T-cell (primary cell): ENCODE measurements at places on chromosomes 7 and 10.

DNA sequence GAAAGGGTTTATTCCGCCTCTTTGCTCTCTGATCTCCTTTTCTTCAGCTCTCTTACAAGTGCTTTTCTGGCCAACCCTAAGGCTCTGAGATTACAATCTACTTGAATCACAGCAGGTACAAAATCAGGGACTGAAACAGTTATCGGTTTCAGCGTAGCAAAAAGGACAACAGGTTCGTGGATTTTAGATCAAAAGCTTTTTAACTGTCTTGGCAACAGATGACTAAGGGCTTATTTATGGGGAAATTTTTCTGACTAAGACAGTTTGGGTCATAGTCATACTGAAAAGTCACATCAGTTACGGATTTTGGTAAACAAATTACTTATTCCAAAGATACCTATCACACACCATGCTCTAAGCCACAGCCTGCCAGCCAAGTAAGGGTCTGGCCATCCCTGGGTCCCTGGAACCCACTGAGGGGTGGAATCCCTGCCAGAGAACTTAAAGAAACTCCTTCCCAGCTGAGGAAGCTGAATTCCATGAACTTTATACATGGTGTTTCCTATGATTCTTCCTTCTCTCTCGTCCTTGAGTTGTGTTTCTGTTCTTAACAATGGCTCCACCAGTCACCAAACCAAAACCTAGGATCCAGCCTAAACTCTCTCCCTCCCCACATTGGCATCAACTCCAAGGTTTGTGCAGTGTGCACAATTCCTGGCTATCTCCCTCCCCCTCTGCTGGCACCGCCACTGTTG, 169.3 kb downstream of the FAM107B start:
- H3K4me3 ChIP-seq, result peak overlapping the region; percentile 69
- peaks cover 13% of the 10 kb centered on the region for H3K36me3 ChIP-seq
- DNase-seq, result no peak
- peak overlapping the region; percentile 73 for H3K27ac ChIP-seq

GRCh38 chr10:43682956-43683355, 34.3 kb upstream of the ZNF32 start:
- no peak overlapping the region for H3K27ac ChIP-seq
- no peaks in the 10 kb centered on the region for H3K4me1 ChIP-seq
- H3K36me3 ChIP-seq, result no peaks in the 10 kb centered on the region
- no peak for DNase-seq
- H3K27me3 ChIP-seq, result peaks cover 18% of the 10 kb centered on the region

DNA sequence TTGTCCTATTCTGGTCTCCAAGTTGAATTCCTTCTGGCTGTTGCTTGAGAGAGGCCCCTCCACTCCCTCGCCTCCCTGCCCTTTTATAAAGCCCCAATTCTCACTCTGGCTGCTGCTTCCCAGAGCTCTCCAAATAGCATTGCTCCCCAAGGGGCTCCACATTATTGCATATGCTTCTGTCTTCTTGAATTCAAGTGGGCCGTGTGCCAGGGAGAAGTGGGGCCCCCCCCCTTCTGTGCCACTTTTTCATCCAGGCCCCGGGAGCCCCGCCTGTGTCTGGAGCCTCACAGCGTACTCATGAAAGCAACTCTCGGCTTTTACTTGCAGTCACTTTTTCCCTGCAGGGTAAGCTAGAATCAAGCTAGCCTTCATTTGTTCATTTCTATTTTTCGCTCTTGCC, 265.1 kb downstream of the CCSER2 start:
- H3K4me1 ChIP-seq, result no peaks in the 10 kb centered on the region
- H3K36me3 ChIP-seq, result no peaks in the 10 kb centered on the region
- no peak for DNase-seq
- peaks cover 25% of the 10 kb centered on the region for H3K27me3 ChIP-seq
- H3K27ac ChIP-seq, result no peak overlapping the region
- H3K4me3 ChIP-seq, result no peak overlapping the region

DNA sequence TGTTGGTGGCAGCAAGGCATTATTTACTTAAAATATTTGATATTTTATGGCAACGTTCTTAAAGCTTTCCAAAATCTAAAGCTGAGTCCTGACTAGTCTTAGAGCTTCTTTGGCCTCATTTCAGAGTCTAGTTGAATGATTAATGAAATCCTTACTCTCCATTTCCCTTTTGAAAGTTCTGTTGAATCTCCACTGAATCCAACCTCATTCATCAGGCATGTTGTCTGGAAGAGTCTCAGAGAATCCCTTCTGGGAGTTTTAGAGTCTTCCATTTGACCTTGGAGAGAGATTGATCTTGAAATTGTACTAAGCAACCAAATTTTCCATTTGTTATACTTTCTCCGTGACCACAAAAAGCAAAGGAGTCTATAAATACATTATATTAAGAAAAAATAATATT, 198.5 kb upstream of the TMEM196 start:
- H3K36me3 ChIP-seq, result no peaks in the 10 kb centered on the region
- H3K4me1 ChIP-seq, result no peaks in the 10 kb centered on the region
- no peak overlapping the region for H3K4me3 ChIP-seq
- no peak for DNase-seq
- H3K27me3 ChIP-seq, result no peaks in the 10 kb centered on the region
- no peak overlapping the region for H3K27ac ChIP-seq

DNA sequence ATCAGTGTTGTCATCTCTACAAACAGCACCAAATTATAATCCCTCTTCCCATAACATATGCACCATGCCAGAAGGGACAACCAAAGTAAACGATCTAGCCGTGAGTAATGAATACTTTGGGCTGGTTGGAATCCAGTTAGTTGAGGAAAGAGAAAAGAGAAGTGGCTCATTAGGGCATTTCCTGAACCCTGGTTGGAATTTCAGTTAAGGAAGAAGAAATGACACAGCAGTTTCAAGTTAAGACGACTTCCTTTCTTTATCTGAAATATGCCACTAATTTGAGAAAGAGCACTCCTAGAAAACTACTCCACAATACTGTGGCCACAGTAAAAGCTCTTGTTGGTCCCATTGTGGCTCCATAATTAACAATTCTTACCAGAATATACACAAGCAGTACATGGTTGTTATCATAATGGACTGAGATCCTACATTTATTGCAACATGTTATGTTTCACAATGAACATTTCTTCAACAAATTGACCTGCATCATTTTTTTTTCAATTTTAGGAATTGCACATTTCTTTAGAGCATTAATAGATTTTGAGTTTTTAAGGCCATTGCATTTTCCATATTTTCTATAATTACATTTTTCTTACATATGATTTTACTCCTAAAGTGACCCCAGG, at the start of gene TFEC:
Gene TFEC (minus strand): TSS at position 113 of the 626 bp plus-strand sequence. CDS start 46,322 bp downstream, outside the sequence.
- H3K27ac ChIP-seq, result no peak within 1 kb of the TSS
- DNase-seq, result no peak
- H3K36me3 ChIP-seq, result no peaks in the 10 kb centered on the region
- no peaks in the 10 kb centered on the region for H3K4me1 ChIP-seq
- H3K27me3 ChIP-seq, result no peaks in the 10 kb centered on the region

- H3K36me3 ChIP-seq, result no peaks in the 10 kb centered on the region
- H3K4me1 ChIP-seq, result no peaks in the 10 kb centered on the region
- DNase-seq, result no peak
- H3K27me3 ChIP-seq, result no peaks in the 10 kb centered on the region
- H3K4me3 ChIP-seq, result no peak overlapping the region
These were observed 256.9 kb downstream of the POM121L12 start for GRCh38 chr7:53292341-53292740.

GRCh38 chr10:115830265-115830970, 442.6 kb downstream of the GFRA1 start:
- H3K36me3 ChIP-seq, result no peaks in the 10 kb centered on the region
- no peak for DNase-seq
- H3K27me3 ChIP-seq, result no peaks in the 10 kb centered on the region
- no peak overlapping the region for H3K27ac ChIP-seq
- no peak overlapping the region for H3K4me3 ChIP-seq
- H3K4me1 ChIP-seq, result no peaks in the 10 kb centered on the region

GRCh38 chr10:116472891-116473290, 45.2 kb downstream of the PNLIPRP3 start:
- H3K36me3 ChIP-seq, result no peaks in the 10 kb centered on the region
- H3K4me3 ChIP-seq, result no peak overlapping the region
- no peak for DNase-seq
- H3K4me1 ChIP-seq, result no peaks in the 10 kb centered on the region
- no peak overlapping the region for H3K27ac ChIP-seq

- H3K36me3 ChIP-seq, result no peaks in the 10 kb centered on the region
- H3K27ac ChIP-seq, result no peak overlapping the region
- H3K4me3 ChIP-seq, result no peak overlapping the region
- no peak for DNase-seq
- no peaks in the 10 kb centered on the region for H3K27me3 ChIP-seq
- H3K4me1 ChIP-seq, result no peaks in the 10 kb centered on the region
These were observed 530.1 kb downstream of the ANKRD7 start for GRCh38 chr7:118754608-118755007.

GRCh38 chr10:25631471-25631870, 302.6 kb upstream of the MYO3A start:
- no peak overlapping the region for H3K4me3 ChIP-seq
- DNase-seq, result no peak
- no peaks in the 10 kb centered on the region for H3K27me3 ChIP-seq
- no peaks in the 10 kb centered on the region for H3K36me3 ChIP-seq
- no peaks in the 10 kb centered on the region for H3K4me1 ChIP-seq
- H3K27ac ChIP-seq, result no peak overlapping the region

DNA sequence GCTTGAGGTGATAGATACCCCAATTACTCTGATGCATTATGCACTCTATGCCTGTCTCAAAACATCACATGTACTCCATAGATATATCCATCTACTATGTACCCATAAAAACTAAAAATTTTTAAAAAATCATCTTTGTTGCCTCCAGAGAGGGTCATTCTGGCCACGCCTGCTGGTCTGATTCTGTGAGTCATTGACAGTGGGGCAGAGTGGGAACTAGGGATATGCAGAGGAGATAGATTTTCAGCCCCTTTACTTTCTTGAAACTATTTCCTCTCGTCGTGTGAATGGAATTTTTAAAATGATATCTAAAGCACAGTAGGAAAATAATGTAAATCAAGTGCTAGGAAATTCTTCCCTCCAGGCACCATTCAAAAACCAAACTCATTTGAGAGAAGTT, 715.0 kb upstream of the NRP1 start:
- H3K27ac ChIP-seq, result no peak overlapping the region
- H3K27me3 ChIP-seq, result no peaks in the 10 kb centered on the region

DNA sequence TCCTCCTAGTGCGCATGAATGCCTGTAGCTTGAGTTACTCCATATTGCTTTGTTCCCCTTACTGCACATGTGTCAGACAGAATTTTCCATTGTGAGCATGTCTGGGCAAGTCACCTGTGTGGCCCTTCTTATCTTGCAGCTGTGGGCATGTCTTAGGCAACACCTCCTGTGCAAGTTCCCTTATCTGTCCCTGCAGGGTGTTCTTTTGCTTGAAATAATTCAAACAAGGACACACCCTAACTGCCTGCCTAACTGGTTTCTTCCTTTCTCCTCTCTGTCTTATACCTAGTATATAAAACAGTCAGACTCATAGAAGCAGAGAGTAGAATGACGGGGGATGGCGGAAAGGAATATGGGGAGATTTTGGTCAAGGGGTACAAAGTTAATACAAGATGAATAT, 421.1 kb upstream of the SORCS1 start:
- H3K27ac ChIP-seq, result no peak overlapping the region
- H3K4me1 ChIP-seq, result no peaks in the 10 kb centered on the region
- H3K27me3 ChIP-seq, result no peaks in the 10 kb centered on the region
- no peak overlapping the region for H3K4me3 ChIP-seq
- no peak for DNase-seq

GRCh38 chr10:99619851-99620710, at the start of gene SLC25A28:
Gene SLC25A28, minus strand, starts transcription at chr10:99620439. Its CDS starts 104 bp downstream, at chr10:99620335.
- H3K27ac ChIP-seq, result peak within 1 kb of the TSS; percentile 96
- H3K36me3 ChIP-seq, result peaks cover 5% of the 10 kb centered on the region
- peaks cover 17% of the 10 kb centered on the region for H3K4me1 ChIP-seq
- no peaks in the 10 kb centered on the region for H3K27me3 ChIP-seq
- peak within 1 kb of the TSS; percentile 86 for H3K4me3 ChIP-seq
- DNase-seq, result peak; percentile 93

DNA sequence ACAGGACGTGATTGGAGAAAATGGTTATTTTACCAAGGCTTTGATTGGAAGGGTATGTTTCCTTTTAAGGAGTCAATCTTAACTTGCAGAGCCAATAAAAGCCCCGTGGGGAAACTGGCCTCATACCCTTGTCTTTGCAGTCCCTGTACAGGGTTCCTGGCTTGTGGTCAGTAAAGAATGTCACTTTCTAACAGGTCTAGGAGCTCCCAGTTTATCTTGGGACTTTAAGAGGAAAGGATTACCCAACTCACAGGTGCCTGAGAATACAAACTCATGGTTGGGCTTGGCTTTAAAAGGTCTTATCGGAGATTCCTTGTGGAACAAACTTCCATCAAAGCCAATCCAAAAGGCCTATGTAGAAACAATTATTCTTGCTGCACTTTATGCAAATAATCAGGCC, 221.8 kb downstream of the PHF14 start:
- H3K4me3 ChIP-seq, result no peak overlapping the region
- no peak overlapping the region for H3K27ac ChIP-seq
- no peaks in the 10 kb centered on the region for H3K4me1 ChIP-seq
- no peak for DNase-seq
- peaks cover 2% of the 10 kb centered on the region for H3K27me3 ChIP-seq

DNA sequence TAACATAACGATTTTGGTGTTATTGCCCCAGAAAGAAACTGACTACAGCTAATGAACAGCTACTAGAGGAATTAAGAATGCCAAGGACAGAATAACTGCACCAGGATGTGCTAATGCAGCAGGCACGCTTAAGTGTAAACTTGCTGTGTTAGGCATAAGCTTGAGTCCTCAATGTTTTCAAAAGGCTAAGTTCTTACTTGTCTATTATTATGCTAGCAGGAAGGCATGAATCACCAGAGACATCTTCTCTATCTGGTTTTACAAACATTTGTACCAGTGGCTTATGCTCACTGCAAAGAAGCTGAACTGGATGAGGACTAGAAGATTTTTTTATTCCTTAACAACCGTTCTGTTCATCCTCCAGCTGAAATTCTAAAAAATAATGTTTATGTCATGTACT, 1035.3 kb downstream of the NRG3 start:
- no peak overlapping the region for H3K27ac ChIP-seq
- no peaks in the 10 kb centered on the region for H3K27me3 ChIP-seq
- no peaks in the 10 kb centered on the region for H3K36me3 ChIP-seq
